ENCODE measurements at places on chromosomes 12 and 14. TPM values are rescaled to one million over a fixed set of nuclear protein-coding genes. Genes with fewer than 3 reads are reported as not detected.

DNA sequence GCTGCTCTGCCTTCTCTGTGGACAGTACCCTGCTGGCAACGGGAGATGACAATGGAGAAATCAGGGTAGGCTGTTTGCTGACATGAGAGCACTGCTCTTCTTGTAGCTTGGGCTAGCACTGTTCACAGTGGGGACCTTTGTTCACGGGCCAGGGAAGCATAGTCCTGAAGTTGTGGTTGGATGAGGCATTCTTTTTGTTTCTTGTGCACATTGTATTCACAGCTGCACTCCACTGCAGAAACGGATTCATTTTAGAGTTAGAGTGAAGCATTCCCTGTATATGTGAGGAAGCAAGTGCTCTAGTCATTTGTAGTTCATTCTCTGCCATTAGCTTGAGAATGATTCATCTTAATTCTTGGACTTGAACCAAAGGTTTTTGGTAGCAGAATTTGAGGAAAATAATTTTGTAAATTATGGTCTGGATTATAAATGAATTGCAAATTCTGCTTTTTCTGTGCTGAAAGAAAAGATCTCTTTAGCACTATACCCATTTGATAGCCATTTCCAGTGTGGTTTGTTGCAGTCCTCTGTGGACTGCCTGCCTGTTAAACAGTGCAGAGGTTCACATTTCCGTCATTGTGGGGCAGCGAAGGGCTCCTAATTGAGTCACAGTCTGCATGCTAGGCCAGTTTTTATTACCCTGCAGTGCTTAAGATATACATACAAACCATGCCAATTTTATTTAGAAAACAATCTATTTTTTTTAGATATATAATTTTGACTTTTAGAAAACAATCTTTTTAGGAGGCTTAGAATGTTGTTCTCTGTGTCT is 80.6 kb downstream of the APAF1 start:
- peak; percentile 75 for DNase-seq
- no peak overlapping the region for H3K27ac ChIP-seq
- H3K4me3 ChIP-seq = no peak overlapping the region

TSPAN11 gene
- total RNA-seq = 3.6 TPM

DNA sequence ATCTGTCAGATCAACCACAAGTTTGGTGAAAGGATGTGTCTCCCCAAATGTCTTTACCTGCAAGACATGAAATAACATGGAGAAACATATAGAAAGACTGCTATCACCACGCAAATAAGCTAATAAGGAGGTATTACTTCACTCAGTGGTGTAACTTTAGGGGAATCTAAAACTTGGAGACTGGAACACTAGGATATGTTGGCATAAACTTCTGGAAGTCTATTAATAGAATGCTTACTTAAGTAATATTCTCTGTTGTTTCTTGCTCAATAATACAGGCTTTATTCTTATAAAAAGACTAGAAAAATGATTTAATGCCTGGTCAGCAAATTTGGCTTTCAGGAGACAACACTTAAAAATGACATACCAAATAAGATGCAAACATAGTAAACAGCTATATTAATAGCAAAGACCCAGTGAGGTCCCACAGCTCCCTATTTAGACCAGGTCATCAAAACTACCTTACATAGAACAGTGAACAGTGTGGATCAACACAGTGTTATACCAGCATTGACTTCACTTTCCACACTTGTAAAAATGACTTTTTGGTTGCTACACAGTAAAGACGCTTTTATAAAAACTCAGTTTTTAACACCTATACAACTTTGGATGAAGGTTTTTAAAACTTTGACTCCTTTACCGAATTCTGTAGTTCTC is 18.9 kb upstream of the HAL start:
- peaks cover 44% of the 10 kb centered on the region for H3K36me3 ChIP-seq
- no peak overlapping the region for H3K4me3 ChIP-seq
- DNase-seq = no peak
- no peaks in the 10 kb centered on the region for H3K4me1 ChIP-seq
- H3K27me3 ChIP-seq = no peaks in the 10 kb centered on the region

DNA sequence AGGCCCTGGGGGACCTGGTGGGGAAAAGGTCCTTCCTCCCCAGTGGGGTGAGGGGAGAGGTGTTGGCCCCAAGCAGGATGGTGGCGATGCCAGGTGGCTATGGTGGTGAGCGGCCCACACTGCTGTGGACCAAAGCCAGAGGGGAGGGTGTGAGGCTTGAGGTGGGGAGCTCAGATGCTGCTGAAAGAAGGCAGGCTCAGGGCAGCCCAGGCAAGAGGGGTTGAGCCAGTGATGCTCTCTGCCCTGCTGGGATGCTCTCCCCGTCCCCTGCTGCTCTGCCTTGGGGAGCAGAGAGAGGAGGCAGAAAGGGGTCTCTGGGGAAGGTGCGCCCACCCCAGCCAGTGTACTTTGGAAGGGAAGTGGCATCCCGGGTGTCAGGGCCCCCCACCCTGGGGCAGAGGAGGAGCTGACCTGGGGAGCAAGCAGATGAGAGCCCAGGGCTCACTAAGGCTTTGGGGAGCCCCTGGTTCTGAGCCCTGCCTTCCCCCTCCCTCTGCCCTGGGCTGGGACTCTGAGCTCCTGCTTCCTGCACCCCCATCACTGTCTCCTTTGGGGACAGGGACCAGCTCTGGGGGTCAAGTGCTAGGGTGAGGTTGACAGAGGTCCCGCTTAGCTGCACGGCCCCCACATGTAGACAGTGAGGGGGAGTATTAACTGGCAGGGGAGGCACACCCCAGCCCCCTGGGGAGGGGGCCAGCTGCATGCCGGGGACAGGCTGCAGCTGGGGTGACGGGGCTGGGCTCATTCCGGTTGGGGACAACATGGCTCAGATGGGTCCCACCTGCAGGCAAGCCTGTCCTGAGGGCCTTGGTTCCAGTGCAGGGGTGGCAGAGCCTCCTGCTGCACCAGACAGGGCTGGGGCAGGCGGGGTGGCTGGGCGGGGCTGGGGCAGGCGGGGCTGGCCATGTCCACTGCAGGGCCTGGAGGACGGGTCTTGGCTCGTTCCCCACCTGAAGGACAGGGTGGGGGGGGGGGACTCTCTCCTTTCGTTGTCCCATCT is 124.4 kb downstream of the KIF26A start:
- no peaks in the 10 kb centered on the region for H3K36me3 ChIP-seq
- no peak for DNase-seq
- H3K27ac ChIP-seq = no peak overlapping the region
- no peak overlapping the region for H3K4me3 ChIP-seq

MAP1LC3B2 gene
- total RNA-seq = 0.54 TPM

GRCh38 chr12:114762490-114763110 is 78.6 kb upstream of the TBX3 start:
- H3K4me3 ChIP-seq = no peak overlapping the region
- DNase-seq = no peak
- H3K27me3 ChIP-seq = no peaks in the 10 kb centered on the region
